ENCODE measurements at places on chromosomes 3 and 15. TPM values are rescaled to one million over a fixed set of nuclear protein-coding genes. Genes with fewer than 3 reads are reported as not detected.

GRCh38 chr3:115019900-115020299 is 127.2 kb downstream of the ZBTB20 start:
- no peaks in the 10 kb centered on the region for H3K36me3 ChIP-seq
- no peak overlapping the region for H3K4me3 ChIP-seq
- no peaks in the 10 kb centered on the region for H3K4me1 ChIP-seq
- H3K27ac ChIP-seq, result no peak overlapping the region
- H3K27me3 ChIP-seq, result no peaks in the 10 kb centered on the region

- DNase-seq, result no peak
- H3K27me3 ChIP-seq, result no peaks in the 10 kb centered on the region
- H3K36me3 ChIP-seq, result no peaks in the 10 kb centered on the region
- no peak overlapping the region for H3K4me3 ChIP-seq
- H3K27ac ChIP-seq, result no peak overlapping the region
Measured at GRCh38 chr15:68232937-68233336, 3.4 kb upstream of the CLN6 start.

DNA sequence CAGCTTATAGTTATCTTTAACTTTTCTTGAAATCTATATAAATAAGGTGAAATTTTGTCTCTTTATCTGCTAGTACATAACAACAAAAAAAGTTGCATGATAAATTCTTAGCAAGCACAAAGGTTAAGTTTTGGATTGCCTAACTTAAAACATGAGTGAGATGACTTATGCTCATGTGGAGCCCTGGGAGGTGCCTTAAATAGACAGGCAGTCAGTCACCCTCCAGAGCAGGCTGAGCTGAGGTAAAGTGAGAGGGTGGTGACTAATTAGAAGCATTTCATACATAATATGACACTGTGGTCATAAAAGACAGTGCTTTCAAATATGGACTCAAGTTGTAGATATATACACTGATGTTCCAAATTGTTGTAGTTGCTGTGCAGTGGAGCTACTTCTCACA is 14.6 kb upstream of the MME start:
- H3K27ac ChIP-seq, result no peak overlapping the region
- no peaks in the 10 kb centered on the region for H3K36me3 ChIP-seq
- peaks cover under 1% of the 10 kb centered on the region for H3K4me1 ChIP-seq
- no peaks in the 10 kb centered on the region for H3K27me3 ChIP-seq
- DNase-seq, result no peak

DNA sequence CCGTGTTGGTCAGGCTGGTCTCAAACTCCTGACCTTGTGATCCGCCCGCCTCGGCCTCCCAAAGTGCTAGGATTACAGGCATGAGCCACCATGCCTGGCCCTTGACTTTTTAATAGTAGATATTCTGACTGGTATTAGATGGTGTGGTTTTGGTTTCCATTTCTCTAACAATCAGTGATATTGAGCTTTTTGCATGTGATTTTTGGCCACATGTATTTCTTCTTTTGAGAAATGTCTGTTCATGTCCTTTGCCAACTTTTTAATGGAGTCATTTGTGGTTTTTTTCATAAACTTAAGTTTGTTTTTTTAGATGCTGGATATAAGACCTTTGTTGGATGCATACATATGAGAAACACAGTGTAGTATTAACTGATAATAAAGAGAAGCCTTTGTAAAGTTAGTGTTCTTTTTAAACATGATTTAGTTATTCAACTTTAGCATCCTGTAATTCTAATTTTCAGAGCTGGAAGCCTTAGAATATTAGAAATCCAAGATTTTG is 280.8 kb downstream of the RBMS3 start:
- no peak overlapping the region for H3K4me3 ChIP-seq
- no peaks in the 10 kb centered on the region for H3K4me1 ChIP-seq
- DNase-seq, result no peak
- no peaks in the 10 kb centered on the region for H3K27me3 ChIP-seq
- no peak overlapping the region for H3K27ac ChIP-seq
- H3K36me3 ChIP-seq, result no peaks in the 10 kb centered on the region

GRCh38 chr3:72673011-72673771 is 175.1 kb downstream of the SHQ1 start:
- no peak for DNase-seq
- no peaks in the 10 kb centered on the region for H3K4me1 ChIP-seq
- H3K36me3 ChIP-seq, result no peaks in the 10 kb centered on the region
- H3K27ac ChIP-seq, result no peak overlapping the region
- no peaks in the 10 kb centered on the region for H3K27me3 ChIP-seq
- no peak overlapping the region for H3K4me3 ChIP-seq

DNA sequence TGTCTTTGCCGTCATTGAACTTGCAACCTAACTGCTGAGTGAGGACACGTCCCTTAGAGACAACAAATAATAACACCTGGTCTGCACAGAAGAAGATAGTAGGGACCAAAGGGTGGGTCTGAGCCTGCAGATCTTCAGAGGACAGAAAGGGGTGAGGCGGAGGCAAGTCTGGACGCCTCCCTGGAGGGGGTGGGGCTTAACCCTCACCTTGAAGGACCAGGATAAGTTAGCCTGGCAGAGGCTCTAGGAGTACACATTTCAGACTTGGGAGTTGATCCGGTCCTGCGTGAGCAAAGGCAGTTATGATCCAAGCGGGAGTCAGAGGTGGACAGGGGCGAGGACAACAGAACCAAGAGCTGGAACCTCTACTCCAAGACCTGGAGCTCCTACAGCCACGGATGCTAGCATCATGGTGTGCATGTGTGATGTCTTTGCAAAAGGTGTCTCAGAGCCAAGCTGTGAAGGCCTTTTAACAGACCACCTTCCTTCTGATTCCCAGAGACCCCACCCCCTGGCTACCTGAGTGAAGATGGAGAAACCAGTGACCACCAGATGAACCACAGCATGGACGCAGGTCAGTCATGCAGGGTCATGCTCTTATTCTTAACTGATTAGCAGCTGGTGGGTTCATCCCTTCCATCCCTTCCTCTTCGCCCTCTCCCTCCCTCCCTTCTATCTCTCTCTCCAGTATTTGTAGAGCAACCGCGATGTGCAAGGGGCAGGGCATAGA is 88.0 kb downstream of the AAGAB start:
- DNase-seq, result no peak
- peak overlapping the region; percentile 67 for H3K27ac ChIP-seq
- no peaks in the 10 kb centered on the region for H3K36me3 ChIP-seq
- peaks cover 28% of the 10 kb centered on the region for H3K4me1 ChIP-seq
- peak overlapping the region; percentile 37 for H3K4me3 ChIP-seq

DNA sequence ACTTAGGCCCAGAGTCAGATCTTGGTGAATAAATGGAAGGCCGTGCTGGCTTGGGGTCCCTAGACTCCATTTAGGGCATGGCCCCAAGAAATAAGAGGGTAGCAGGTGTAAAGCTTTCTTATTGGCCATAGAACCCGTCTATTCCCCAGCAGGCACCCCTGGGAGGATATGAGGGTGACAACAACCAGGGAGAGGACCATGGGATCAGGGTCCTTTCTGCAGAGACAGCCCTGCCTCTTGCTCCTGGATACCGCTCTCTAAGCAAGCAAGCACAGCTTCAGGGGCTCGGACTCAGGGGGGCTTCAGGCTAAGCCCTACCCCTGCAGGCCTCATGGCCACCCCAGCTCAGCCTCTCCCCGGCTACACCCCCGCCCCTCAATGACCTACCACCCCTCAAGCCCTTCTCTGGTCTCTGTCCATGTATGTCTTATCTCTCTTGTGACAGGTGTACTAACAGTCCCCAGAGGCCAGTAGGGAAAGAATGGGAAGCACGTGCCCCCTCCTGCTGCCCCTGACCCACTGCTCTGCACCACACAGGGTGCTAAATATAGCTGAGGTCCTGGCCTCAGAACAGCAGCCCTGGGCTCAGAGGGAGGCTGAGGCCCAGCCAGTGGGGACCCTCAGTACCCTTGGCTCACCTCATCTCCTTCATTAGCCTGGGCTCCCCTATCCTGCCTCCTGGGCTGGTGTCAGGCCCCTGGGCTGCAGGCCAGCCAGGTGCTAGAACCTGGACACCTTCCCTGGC is 1.9 kb downstream of the XIRP1 start:
- DNase-seq, result no peak
- H3K27me3 ChIP-seq, result no peaks in the 10 kb centered on the region
- H3K4me1 ChIP-seq, result no peaks in the 10 kb centered on the region
- H3K36me3 ChIP-seq, result no peaks in the 10 kb centered on the region

GRCh38 chr3:123419181-123419849 is 29.6 kb downstream of the ADCY5 start:
- H3K4me3 ChIP-seq, result no peak overlapping the region
- H3K4me1 ChIP-seq, result no peaks in the 10 kb centered on the region
- no peak overlapping the region for H3K27ac ChIP-seq
- no peak for DNase-seq
- H3K27me3 ChIP-seq, result no peaks in the 10 kb centered on the region

- no peak overlapping the region for H3K27ac ChIP-seq
- H3K4me1 ChIP-seq, result peaks cover 31% of the 10 kb centered on the region
- H3K4me3 ChIP-seq, result peak overlapping the region; percentile 45
- DNase-seq, result no peak
Measured at GRCh38 chr3:64488939-64489338, 198.9 kb downstream of the ADAMTS9 start.

The GOLGA8O gene
- not detected for total RNA-seq

The LCTL gene
- total RNA-seq, result 5.6 TPM
